NCI-H748 treated with DMSO at 0.1 percent for 48 hours (cell line): ENCODE measurements at places on chromosomes 4 and X.

DNA sequence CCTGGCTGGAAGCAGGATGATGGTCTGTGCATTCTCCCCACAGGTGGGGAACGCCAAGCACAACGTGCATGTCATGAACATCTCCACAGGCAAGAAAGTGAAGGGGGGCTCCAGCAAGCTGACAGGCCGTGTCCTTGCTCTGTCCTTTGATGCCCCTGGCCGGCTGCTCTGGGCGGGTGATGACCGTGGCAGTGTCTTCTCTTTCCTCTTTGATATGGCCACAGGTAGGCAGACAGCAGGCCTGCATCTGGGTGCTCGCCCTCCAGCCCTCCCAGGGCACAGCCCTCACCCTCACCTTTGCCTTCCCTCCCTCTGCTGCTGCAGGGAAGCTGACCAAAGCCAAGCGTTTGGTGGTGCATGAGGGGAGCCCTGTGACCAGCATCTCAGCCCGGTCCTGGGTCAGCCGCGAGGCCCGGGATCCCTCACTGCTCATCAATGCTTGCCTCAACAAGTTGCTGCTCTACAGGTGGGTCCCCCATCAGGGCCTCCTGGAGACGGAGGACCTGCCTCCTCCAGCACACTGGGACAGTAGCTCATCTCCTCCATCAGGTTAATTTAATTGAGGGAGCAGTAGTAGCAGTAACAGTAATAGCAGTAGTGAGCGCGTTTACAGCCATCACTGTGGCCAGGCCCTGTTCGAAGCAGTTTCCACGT lies 4.6 kb downstream of the WDR13 start:
- DNase-seq = no peak

DNA sequence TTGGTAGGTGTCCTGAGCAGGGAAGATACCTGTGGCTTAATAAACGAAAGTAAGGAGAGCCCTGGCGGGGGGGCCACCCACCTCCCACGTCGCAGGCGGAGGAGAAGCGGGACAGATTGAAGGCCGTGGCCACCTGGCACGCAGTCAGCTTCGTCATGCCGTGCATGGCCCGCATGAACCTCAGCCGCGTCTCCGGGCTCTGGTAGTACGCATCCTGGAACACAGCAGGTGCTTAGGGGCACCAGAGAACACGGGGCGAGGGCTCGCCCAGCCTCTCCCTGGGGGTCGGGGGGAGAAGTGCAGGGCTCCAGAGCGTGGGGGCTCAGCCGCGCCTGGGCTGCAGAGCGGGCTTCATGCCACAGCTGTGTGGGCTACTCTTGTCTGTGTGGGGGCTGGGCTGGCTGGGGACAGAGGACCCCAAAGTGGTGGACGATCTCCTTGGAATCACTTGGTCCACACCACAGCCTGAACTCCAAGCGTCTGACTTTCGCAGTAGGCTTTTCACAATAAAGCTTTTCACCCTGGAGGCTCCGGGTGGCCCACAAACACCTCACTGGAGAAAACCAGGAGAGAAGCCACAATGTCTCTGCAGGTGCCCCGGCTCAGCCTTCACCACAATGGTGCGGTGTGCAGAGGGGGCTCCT lies 27.1 kb upstream of the SLC25A6 start:
- no peak for DNase-seq

- DNase-seq = no peak
Observed at GRCh38 chrX:36102425-36102824, 182.9 kb downstream of the CFAP47 start.

GRCh38 chr4:99135541-99136162 lies 8.4 kb downstream of the ADH4 start:
- no peak for DNase-seq

GRCh38 chr4:41572956-41573355 lies 35.0 kb downstream of the LIMCH1 start:
- DNase-seq = no peak

- no peak for DNase-seq
Observed at GRCh38 chr4:14452001-14452400, 550.3 kb upstream of the CPEB2 start.

- peak; percentile 4 for DNase-seq
Observed at GRCh38 chr4:157514711-157515110, 294.2 kb downstream of the GRIA2 start.

GRCh38 chrX:148024425-148025148 lies 43.5 kb downstream of the FMR1NB start:
- DNase-seq = no peak

DNA sequence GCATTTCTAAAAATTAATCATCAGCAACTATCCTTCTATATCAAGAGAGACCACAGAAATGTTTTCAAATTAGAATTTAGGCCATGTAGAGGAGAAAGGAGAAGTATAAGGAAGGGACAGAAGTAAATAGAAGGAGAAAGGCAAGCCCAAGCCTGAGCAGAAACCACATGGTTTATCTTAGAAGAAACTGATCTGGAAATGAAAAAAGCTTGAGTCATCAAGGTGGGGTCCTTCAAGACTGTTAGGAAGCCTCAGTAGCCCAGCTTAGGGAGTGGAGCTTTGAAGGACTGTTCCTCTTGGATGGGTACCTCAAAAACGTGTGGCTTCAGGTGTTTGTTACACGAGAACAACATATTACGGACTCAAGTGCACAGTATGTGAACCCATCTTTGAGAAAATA lies 4.5 kb downstream of the BMX start:
- DNase-seq = no peak

DNA sequence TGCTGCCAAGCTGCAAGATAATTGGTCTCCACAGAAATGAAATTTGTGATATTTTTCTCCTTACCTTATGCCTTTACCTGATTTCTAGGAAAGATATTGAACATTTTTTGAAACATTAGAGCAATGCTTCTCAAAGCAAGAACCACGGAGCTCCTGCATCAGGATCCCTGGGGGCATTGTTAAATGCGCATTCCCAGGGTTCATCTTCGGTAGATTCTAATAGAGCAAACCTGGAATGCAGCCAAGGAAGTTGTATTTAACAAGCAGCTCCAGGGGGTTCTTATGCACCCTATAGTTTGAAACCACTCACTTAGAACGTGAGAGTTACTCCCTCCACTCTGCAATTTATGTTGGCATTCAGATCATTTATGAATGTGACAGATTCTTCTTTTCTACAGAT lies 126.2 kb downstream of the SLC39A8 start:
- peak; percentile 16 for DNase-seq

DNA sequence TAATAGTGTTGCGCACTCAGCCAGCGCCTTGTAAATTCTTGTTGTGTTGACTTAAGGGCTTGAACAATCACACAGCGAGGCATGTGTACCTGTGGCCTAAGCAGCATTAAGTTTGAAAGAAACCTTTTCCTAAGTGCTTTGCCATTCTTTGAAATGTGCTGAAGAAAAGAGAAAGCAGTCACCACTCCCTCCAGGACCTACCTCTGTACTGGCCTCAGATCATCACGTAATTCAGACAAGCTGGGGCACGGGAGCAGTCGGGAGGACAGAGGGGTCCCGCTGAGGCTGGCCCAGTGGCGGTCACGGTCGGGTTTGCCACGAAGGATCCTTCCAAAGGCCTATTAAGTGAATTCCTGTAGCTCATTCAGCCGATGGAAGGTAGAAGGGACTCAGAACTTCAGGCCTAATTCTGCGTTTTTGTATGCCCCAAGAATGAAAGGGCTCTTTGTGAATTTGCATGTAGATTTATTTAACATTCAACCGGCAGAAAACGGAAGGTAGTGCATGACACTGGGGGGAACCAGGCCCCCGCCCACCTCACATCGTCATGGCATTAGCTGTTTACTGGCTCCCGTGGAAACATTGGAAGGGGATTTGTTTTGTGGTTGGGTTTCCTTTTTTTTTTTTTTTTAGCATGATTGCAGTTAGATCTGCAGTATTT lies 106.3 kb downstream of the TRAPPC11 start:
- DNase-seq = no peak

GRCh38 chr4:182309877-182310276 lies 66.7 kb downstream of the TENM3 start:
- DNase-seq = no peak

- DNase-seq = no peak
Observed at GRCh38 chr4:85580489-85580888, 105.5 kb downstream of the ARHGAP24 start.

DNA sequence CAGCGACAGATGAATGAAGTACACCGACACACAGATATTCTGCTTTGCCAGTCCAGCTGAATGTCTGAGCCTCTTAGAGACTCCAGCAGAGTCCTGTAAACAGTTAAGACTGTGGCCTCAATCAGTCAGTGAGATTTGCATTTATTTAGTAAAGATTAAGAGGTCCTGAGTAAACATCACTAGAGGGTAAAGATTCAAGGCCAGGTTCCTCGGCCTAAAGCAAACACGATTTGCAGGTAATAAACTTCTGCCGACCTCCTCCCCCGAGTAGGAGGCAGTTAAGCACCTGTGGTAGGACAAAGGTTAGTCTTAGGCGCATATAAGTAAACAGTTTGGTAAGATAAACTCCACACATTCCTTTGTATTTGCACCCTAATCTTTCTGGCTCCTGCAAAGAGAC lies 99.6 kb downstream of the CFAP47 start:
- no peak for DNase-seq

GRCh38 chr4:72274251-72274650 lies 242.5 kb downstream of the NPFFR2 start:
- no peak for DNase-seq

DNA sequence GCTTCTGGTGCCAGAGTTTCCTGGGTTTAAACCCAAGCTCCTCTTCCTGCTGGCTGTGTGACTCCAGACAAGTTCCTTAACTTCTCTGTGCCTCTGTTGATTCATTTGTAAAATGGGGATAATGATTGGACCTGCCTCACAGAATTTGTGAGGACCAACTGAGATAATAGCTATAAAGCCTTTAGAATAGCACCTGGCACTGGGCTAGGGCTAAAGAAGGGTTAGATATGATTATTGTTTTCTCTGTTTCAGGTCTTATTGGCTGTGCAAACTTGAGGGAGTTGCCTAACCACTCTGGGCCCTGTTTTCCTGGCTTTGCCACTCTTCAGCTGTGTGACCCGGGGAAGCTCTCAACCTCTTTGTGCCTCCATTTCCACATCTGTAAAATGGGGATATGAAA lies 37.8 kb downstream of the LGI2 start:
- DNase-seq = no peak

GRCh38 chr4:186754976-186755375 lies 31.3 kb upstream of the FAT1 start:
- DNase-seq = no peak

GRCh38 chr4:38001927-38002326 lies 41.7 kb downstream of the PTTG2 start:
- DNase-seq = no peak

GRCh38 chrX:83495898-83496297 lies 12.2 kb upstream of the POU3F4 start:
- DNase-seq = no peak

DNA sequence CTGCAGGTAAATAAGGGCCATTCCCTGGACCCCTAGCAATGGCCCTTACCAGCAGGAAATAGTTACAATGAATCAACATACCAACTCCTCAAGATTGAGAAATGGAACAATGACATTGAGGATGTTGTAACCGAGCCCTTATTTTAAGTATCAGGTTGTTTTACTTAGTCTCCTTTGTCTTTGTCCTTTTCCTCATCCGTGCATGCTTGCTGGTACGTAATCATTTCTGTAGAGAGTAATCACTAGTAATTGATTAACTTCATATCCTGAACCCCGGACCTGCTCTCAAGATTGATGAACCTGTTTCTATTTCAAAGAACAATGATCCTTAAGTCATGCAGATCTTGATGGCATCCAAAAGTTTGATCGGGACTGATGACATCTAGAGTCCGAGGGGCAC lies 98.6 kb upstream of the LANCL3 start:
- DNase-seq = no peak

GRCh38 chr4:85486425-85487086 lies 11.6 kb downstream of the ARHGAP24 start:
- no peak for DNase-seq

GRCh38 chr4:10104211-10104990 lies 12.2 kb downstream of the WDR1 start:
- no peak for DNase-seq

DNA sequence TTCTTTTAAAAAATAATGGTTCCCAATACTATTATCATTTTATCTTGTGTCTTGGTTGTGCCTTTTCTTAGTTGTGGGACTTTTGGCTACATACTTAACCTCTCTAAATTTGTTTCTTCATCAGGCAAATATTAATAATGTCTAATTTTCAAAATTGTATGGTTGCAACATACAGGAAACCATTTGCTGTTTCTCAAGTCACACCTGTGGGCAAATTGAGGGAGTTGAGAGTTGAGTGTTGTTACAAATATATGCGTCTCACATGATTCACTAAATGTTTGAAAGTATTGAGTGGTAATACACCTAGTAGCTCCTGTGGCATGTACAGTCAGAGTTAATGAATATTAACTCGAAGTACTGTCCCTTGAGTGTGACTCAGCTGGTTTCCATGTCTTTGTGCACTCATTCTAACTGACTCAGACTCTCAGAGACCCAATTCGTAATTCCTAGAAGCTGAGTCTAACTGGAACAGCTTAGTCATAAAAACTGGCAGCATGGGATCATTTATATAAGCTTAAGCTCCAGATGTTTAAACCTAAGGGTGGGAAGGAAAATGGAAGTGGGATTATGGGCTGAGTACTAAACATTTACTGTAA lies 802.4 kb downstream of the TRIML1 start:
- no peak for DNase-seq
